ENCODE measurements at places on chromosomes 16 and 17. TPM values are rescaled to one million over a fixed set of nuclear protein-coding genes. Genes with fewer than 3 reads are reported as not detected.

- H3K27ac ChIP-seq, result no peak overlapping the region
- no peaks in the 10 kb centered on the region for H3K4me1 ChIP-seq
- H3K27me3 ChIP-seq, result no peaks in the 10 kb centered on the region
- H3K4me3 ChIP-seq, result no peak overlapping the region
- H3K36me3 ChIP-seq, result no peaks in the 10 kb centered on the region
These were observed 578.2 kb downstream of the TOX3 start for GRCh38 chr16:51968749-51969148.

DNA sequence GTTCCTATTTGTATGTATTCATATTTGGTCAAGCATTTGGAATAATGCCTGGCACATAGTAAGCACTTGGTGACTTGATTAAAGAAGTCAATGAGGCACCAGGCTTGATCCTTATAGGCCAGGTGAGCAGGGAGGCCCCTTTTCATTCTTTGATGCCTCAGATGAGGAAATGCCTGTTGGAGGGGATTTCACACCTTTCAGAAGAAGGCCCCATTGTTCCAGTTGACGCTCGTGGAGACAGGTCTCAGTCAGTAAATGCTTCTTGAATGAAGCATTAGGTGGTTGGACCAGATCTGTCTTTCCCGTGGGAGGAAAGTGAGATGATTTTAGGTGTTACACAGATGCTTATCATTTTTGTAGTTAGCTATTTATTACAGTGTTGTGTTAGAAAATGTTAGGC lies 13.0 kb downstream of the LCMT1 start:
- no peak overlapping the region for H3K4me3 ChIP-seq
- H3K36me3 ChIP-seq, result no peaks in the 10 kb centered on the region
- no peak for DNase-seq
- no peak overlapping the region for H3K27ac ChIP-seq

DNA sequence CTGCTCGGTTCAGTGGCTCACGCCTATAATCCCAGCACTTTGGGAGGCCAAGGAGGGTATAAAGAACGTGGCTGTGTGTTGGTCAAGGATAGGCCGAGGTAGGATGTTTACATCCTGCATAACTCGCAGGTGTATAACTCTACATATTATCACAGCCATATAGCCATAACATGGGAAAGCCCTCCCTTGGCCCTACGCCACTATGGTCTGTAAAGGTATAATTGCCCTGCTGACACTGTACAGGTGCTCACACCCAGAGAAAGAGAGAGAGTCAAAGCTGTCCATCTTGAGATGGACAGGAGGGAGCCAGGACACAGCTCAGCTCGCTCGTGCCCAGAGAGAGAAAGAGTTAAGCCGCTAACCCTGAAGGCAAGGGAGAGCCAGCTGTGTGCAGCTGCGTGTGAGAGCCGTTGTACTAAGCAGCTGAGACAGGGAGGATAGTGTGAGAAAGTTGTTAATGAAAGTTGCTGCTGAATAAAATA lies 30.4 kb upstream of the DHX8 start:
- H3K27me3 ChIP-seq, result no peaks in the 10 kb centered on the region
- peak; percentile 42 for DNase-seq
- H3K36me3 ChIP-seq, result no peaks in the 10 kb centered on the region
- no peak overlapping the region for H3K4me3 ChIP-seq
- peaks cover 5% of the 10 kb centered on the region for H3K4me1 ChIP-seq
- H3K27ac ChIP-seq, result no peak overlapping the region

GRCh38 chr17:22703786-22704441 lies 1011.6 kb downstream of the KCNJ18 start:
- H3K36me3 ChIP-seq, result no peaks in the 10 kb centered on the region
- no peak overlapping the region for H3K27ac ChIP-seq
- no peak for DNase-seq
- no peaks in the 10 kb centered on the region for H3K4me1 ChIP-seq
- peaks cover 17% of the 10 kb centered on the region for H3K27me3 ChIP-seq

DNA sequence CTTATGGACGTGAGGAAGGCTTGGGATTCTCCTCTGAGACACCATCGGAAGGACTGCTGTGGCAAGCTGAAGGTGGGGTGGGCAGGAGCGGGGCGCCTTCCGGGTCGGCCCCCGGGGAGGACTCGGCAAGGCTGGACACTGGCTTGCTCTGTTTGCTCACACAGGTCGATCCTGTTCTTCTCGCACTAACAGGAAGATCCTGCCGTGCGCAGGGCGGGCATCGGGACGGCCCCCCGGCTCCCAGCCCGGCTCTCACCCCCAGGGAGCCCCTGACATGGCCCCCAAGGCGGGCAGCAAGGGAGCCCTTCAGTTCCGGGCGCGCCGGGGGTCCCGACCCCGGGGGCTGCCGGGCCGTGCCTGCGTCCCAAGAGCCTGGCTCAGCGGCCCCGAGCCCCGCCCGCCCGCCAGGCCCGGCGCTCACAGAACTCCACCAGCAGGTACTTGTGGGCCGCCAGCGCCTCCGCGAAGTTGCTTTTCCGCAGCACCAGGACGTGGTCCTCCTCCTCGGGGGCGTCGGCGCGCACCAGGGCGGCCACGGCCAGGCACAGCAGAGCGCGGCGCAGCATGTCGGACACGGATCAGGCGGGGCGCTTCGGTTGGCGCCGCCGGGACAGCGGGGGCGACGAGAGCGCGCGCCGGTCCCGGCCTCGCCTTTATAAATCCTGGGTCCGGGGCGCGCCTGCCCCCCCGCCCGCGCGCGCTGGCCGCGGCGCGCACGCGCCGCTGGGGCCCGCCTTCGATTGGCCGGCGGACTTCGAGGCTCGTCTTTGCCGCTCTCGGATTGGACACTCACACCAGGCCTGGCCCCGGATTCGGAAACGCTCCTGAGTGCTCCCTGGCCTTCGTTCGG lies at the start of gene P4HB:
P4HB (minus strand) TSS at position 630 of the 850 bp plus-strand sequence; CDS start at position 566, 64 bp downstream.
- H3K27me3 ChIP-seq, result no peaks in the 10 kb centered on the region
- peaks cover 40% of the 10 kb centered on the region for H3K4me1 ChIP-seq
- peak within 1 kb of the TSS; percentile 99 for H3K4me3 ChIP-seq
- no peak for DNase-seq
- peak within 1 kb of the TSS; percentile 98 for H3K27ac ChIP-seq

DNA sequence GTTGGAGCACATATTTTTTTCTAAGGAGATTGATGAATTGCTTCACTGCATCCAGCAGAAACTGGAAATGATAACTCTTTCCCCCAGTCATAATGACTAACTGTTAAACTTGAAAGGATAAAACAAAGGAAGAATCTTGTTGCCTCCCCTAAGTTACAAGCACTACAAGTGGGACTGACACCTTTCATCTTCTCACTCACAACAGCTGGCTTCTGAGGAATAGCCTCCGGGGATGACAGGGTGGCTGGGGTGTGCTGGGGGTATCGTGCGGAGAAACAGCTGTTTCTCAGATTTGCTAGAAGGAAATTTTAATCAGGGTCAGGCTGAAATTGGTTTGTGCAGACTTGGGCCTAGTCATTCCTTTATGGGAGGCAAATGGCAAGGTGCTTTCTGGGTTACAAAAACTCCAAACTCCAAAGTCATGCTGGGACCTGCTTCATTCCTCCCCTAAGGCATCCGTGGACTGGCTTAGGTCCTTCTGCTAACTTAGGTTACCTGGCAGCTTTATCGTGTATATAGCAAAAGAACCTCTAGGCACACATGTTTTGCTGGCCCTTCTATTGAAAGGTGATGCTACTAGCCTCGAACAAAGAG lies 557.2 kb downstream of the TOX3 start:
- H3K4me3 ChIP-seq, result no peak overlapping the region
- DNase-seq, result no peak
- H3K27me3 ChIP-seq, result no peaks in the 10 kb centered on the region
- no peaks in the 10 kb centered on the region for H3K4me1 ChIP-seq
- H3K36me3 ChIP-seq, result no peaks in the 10 kb centered on the region
- H3K27ac ChIP-seq, result no peak overlapping the region

GRCh38 chr17:27415120-27415795 lies 41.0 kb upstream of the KSR1 start:
- DNase-seq, result no peak
- H3K36me3 ChIP-seq, result no peaks in the 10 kb centered on the region
- no peaks in the 10 kb centered on the region for H3K27me3 ChIP-seq
- no peak overlapping the region for H3K27ac ChIP-seq

Gene ARSG
- 3.2 TPM for total RNA-seq

Gene CDH13
- 198 TPM for total RNA-seq

Gene CLEC3A
- not detected for total RNA-seq

All from heart right ventricle (tissue), 16 donors.